ENCODE measurements at places on chromosomes 4 and X.

DNA sequence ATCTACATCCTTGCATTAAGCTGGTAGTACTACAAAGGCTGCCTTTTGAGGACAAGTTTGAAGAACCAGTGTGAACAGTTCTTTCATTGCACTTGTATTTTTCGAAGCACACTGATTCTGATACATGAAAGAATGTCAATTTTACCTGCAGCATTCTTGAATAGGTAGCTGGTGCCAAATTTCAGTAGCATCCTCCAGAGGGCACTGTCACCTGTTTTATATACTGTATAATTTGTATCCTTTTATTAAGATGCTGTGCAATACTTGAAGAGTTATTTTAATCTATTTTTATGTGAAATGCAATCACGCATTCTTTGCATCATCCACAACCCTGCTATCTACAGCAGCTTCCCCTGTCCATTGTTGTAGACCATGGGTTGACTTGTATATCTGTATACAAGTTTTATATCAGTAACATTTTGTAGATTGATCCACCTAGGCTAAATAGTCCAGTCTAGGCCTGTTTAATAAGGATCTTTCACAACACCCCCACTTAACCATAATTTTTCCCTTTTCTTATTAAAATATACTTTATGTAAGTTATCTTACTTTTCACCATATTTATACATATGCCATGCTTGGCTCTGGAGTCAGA is 325.7 kb downstream of the PCDH7 start:
- DNase-seq: no peak

- DNase-seq: peak; percentile 40
Measured at GRCh38 chr4:139552517-139553307, 3.3 kb downstream of the SETD7 start.

- peak; percentile 83 for DNase-seq
Measured at GRCh38 chrX:150429594-150429993, 66.5 kb downstream of the MAMLD1 start.

GRCh38 chrX:41224605-41225004 is 109.4 kb upstream of the DDX3X start:
- no peak for DNase-seq

DNA sequence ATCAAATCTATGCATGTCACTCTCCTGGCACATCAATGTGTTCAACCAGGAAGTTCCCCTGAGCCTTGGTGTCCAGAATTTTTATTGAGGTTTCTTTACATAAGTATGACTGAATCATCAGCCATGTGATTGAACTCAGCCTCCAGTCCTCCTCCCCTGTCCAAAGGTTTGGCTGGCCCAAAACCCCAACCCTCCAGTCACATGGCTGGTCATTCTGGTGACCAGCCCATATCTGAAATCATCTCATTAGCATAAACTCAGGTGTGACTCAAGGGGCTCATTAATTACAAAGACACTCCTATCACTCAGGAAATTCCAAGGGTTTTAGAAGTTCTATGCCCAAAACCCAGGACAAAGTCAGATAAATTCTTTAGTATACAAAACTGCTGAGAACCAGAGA is 20.6 kb upstream of the SUPT20HL2 start:
- peak; percentile 19 for DNase-seq

DNA sequence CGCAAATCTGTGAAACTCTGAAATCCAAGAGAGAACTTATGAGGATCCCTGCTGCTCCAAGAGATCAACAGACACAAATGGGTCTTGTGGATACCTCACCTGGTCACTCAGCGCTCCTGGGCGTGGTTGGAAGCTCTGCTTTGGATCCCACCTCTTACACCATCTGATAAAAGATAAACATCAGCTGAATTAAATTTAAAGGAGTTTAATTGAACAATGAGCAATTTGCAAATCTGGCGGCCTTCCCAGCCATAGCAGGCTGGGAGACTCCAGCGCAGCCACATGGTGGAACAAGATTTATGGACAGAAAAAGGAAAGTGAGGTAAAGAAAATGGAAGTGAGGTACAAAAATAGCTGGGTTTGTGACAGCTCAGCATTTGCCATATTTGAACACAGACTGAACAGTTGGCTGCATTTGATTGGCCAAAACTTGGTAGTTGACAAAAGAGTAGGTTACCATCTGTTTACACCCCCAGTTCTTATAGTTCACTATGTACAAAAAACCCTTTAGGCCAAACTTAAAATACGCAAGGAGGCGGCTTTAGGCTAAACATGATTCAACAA is 437.3 kb upstream of the NDST3 start:
- DNase-seq: no peak

- no peak for DNase-seq
Measured at GRCh38 chr4:70868778-70869177, 29.1 kb upstream of the GRSF1 start.

- DNase-seq: no peak
Measured at GRCh38 chr4:141028024-141028529, 105.2 kb downstream of the RNF150 start.

Measured in suppressor macrophage treated with lipopolysaccharide for 1 hour (primary cell).